ENCODE measurements at places on chromosomes 1 and 21.

- no peak for DNase-seq
Measured at GRCh38 chr1:3819771-3820200, 23.5 kb upstream of the LRRC47 start.

- peak; percentile 49 for DNase-seq
Measured at GRCh38 chr1:40932006-40932405, 47.5 kb upstream of the CTPS1 start.

DNA sequence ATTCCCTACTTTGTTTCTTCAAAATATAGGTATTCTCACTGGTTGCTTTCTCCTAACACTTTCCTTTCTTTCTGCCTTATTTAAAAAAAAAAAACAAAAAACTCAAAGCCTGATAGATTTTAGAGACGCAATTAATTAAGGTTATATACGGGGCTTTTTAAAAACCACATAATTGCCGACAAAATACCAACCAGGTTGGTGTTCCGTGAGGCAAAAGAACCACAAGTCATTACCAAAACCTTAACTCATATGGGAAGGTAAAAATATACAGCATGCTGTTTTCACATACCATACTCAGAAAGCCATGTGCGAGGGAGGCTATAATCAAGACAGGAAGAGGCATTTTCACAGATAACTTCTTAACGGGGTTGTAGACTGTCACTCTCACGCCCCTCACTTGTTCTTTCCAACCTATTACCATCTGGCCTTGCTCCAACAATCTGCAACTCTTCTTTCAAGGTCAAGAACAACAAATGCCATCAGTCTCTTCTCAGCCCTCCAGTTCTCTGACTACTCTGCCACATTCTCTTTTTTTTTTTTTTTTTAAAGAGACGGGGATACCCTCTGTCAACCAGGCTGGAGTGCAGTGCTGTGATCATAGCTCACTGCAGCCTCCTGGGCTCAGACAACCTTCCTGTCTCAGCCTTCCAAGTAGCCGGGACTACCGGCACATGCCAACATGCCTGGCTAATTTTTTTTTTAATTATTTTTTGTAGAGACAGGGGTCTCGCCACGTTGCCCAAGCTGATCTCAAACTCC, 102.6 kb downstream of the APP start:
- DNase-seq: no peak

GRCh38 chr1:37325509-37326437, 148.6 kb upstream of the ZC3H12A start:
- DNase-seq: peak; percentile 59

DNA sequence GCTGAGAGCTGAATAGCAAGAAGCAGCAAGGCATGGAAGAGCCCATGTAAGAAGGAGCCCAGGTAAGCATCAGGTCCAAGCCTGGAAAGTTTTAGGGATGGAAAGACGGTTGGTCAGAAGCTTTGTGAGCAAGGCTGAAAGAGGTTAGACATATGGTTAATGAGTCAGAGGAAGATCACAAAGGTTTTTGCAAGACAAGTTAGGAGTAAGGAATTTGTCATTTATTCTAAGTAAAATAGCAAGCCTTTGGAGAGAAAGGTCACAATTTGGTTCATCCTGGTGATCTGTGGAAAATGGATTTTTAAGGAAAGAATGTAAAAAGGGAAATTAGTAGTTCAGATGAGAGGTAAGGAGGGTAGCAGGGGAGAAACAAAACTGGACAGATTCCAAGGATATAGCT, 106.7 kb downstream of the DPYD start:
- DNase-seq: no peak

DNA sequence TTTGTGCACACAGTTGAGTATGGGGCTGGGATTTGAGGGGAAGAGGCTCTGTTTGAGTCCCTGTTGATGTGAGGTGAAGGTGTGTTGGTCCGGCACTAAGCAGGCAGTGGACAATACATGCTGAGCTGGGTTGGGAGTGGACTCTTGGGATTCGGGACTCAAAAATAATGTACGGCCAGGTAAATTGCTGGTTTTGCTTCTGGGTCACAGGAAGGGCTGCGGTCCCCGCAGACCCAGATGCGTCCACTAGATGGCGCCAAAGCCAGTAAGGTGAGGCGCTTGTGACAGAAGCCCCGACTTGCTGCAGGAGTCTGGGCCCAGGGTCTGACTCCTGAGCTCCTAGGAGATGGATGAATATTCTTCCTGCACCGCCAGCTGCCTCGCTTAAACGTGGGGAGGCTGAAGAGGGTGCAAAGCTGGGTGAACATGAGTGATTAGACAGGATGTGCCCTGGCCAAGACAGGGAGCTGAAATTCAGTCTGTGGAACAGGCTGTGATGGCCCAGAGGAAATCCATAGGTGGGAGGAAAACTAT, 61.4 kb downstream of the ACBD3 start:
- DNase-seq: peak; percentile 95

GRCh38 chr1:1434131-1434823, 1.2 kb upstream of the VWA1 start:
- DNase-seq: peak; percentile 60

GRCh38 chr1:1073743-1074587, at the start of gene RNF223:
TSS of gene RNF223 (minus strand) at chr1:1074306. CDS start at chr1:1072566, 1,740 bp downstream.
- DNase-seq: peak; percentile 72

DNA sequence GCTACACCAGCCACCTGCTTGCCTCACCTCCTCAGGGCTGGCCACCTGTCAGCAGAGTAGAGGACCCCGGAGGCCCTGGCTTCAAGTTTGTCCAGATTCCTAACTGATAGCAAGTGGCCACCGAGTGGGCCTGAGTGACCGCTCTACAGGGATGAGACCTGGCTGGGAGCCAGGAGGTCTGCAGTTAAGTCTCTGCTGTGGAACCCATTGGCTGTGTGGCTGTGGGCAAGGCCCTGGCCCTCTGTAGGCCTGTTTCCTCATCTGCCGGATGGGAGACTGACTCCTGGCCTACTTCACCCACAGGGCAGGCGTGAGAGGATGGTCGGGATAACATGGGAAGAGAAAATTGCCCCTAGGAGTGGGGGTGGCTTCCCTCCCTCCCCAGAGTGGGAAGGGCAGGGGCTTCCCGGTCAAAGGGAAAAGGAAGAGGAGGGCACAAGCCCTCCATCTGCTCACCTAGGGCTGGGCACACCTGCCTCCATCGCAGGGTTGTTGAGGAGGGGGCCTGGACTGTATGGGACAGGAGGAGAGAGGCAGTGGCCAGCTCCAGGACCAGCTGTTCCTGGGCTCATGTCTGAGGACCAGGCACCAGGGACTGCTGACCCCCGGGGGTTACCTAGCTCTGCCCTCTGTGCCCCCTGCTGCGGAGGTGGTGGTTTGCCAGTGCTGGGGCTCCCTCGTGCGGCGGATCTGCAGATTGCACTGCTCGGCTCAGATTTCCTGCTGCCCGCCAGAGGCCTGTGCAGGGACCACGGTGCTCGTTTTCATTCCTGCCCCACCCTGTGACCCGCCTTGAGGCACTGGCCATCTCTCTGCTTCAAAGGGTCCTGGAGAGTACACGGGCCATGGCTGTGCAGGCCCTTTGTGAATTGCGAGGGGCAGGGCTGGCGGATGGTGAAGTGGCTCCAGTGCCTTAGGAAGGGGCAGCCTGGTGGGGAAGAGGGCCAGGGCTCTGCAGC, 9.1 kb upstream of the MTFR1L start:
- peak; percentile 93 for DNase-seq

DNA sequence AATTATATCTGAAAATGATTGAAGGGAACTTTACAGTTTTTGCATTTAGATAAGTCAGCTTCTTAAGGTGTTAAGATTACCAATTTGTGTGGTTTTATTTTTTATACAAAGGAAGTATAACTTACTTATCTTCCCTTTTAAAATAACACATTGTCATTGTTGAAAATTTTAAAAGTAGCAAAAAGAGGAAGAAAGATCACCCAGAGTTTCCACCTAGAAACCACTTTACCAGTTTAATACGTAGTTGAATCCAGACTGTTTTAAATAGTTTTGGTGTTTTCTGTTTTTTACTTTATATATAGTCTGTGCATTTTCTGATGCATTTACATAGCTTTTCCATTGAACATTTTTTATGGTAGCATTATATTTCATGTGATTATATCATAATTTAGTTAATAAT, 6.1 kb downstream of the CCDC18 start:
- no peak for DNase-seq

DNA sequence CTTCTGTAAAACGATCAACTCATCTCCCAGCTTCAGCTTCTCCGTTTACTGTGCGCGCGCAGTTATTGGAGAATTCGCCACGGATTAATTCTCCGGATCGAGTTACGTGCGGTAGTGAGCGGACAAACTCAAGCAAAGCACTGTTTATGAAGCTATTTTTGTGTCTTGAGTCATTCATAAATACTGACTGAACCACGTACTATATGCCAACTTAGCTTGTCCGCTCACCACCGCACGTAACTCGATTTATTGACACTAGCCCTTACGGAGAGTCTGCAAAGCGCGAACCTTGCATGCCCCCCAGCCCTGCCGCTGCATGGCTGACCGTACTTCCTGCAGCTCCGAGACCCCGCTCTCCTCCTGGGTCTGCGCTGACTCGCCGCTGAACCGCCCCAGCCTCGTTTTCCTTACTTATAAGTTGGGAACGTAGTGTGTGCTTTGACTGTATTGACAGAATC, 773 bp downstream of the CHD1L start:
- DNase-seq: peak; percentile 61

- DNase-seq: peak; percentile 50
Measured at GRCh38 chr1:216750031-216750627, 26.9 kb upstream of the ESRRG start.

DNA sequence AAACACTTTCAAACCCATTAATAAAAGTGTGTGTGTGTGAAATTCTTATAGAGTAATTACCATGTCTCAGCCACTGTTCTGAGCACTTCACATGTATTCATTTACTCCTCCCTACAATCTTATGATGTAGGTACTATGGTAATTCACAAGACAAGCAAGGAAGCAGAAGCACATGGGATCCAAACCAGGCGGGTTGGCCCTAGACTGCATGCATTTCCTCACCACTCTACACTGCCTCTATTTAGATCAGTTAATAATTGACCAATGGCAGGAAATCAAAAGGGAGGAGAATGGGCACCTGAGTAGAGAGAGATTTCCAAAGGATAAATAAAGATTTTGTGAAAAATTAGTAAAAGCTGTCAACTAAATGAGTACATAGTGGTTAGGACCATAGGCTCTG, 15.7 kb downstream of the MAP3K21 start:
- no peak for DNase-seq

DNA sequence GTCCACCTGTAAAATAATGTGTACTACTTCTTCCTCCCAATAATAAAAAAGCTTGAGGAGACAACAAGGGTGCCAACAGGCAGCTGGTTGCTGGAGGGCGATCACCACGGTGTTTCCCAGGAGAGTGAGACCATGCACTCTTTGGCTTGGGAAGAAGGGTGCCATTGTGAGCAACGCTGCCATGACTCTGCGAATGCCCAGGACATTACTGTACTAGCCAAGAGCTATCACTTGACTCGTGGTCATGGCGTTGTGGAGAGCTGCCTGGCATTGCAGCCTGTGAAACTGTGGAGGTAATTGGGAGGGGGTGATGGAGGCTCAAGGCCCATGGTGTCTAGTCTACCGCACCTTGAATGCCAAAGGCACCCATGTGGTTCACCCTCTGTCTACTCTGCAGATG, 14.6 kb upstream of the PRMT2 start:
- no peak for DNase-seq

DNA sequence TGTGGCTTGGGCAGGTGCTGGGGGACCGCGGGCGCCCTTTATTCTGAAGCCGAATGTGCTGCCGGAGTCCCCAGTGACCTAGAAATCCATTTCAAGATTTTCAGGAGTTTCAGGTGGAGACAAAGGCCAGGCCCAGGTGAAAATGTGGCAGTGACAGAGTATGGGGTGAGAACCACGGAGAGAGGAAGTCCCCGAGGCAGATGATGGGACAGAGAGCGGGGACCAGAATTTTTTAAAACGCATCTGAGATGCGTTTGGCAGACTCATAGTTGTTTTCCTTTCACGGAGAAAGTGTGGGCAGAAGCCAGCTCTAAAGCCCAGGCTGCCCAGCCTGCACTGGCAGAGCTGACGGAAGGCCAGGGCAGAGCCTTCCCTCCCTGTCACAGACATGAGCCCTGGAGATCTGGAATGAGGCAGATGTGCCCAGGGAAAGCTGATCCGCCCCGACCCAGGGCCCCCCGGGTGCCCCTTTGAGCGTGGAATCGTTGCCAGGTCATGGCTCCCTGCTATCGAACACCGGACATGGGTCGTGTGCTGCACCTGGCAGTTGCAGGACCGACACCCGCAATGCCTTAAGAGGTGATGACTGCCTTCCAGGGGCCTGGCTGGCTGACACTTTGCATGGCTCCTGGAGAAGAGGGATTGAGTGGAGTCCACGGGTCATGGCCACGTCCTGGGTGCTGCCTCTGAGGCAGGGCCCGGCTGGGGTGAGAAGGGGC, 6.5 kb upstream of the SLX9 start:
- no peak for DNase-seq

GRCh38 chr1:91979383-91979782, 30.2 kb downstream of the BRDT start:
- no peak for DNase-seq

GRCh38 chr1:29592261-29592615, 355.9 kb downstream of the PTPRU start:
- DNase-seq: no peak

DNA sequence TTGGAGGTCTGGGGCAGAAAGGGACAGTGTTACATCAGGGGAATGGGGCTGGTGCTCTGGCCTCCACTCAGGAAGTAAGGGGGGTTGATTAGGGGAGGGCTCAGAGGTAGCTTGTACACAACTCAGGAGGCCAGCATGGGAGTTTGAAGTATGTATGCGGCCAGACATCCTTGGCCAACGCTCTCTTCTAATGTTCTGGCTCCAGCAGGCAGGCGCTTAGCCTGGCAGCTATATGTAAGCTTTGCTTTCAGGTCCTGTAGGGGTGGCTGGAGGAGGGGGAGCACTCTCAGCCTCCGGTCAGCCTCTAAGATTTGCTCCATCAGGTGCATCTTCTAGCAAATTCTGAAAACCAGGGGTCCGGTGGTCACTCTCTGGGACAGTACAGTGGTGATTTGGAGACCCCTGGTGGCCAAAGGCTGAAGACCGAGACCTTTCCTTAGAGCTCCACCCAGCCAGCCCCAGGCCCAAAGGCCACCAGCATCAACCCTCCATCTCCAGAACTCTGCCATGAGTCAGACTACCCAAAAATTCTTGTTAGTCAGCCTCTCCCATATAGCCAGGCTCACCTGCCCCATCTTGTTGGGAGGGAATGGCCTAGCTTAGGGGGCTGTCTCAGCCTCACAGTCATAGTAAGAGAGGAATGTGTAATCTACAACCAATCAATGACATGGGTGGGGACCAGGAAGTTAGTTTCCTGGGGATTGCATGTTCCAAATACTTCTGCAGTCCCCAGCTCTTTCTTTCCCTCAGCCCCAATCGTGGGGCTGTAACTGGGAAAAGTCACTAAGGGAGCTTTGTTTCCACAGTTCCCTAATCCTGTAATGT, 9.7 kb upstream of the COL8A2 start:
- DNase-seq: peak; percentile 91
